DMS 273 treated with DMSO at 0.1 percent for 48 hours (cell line): ENCODE measurements at places on chromosomes 6 and 20.

- no peak for DNase-seq
Observed at GRCh38 chr6:2979819-2980464, 8.6 kb upstream of the SERPINB6 start.

DNA sequence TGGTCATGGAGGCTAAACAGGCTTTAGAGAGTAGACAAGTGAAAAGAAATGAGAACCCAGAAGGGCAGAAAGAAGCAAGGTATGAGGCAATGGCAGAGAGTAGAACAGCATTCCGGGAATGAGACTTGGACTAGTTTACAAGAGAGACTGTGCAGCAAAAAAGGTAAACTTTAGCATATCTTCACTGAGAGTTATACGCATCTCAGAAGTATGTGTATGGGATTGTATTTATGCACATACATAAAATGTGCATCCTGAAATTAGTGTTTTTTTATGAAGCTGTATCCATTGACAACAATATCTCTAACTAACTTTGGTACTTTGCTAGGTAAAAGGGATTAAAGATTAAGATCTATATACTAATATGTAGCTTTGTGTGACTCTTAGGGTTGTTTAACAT is 753.6 kb downstream of the BCKDHB start:
- DNase-seq: no peak

DNA sequence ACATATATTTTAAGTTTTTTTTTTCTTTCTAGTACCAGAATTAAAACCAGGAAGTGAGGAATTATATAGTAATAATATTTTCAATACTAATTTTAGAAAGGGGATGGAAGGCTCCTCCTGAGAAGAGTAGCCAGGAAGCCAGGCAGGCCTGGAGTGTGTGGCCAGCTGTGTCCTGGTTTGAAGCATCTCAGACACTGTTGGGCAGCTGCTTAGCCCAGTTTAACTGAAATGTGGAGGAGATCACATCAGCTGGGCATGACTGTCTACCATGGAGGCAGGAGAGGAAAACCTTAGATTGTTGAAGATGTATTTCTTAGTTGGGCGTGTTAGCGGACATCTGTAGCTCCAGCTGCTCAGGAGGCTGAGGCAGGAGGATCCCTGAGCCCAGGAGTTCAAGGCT is 142.2 kb downstream of the ARID1B start:
- DNase-seq: no peak

DNA sequence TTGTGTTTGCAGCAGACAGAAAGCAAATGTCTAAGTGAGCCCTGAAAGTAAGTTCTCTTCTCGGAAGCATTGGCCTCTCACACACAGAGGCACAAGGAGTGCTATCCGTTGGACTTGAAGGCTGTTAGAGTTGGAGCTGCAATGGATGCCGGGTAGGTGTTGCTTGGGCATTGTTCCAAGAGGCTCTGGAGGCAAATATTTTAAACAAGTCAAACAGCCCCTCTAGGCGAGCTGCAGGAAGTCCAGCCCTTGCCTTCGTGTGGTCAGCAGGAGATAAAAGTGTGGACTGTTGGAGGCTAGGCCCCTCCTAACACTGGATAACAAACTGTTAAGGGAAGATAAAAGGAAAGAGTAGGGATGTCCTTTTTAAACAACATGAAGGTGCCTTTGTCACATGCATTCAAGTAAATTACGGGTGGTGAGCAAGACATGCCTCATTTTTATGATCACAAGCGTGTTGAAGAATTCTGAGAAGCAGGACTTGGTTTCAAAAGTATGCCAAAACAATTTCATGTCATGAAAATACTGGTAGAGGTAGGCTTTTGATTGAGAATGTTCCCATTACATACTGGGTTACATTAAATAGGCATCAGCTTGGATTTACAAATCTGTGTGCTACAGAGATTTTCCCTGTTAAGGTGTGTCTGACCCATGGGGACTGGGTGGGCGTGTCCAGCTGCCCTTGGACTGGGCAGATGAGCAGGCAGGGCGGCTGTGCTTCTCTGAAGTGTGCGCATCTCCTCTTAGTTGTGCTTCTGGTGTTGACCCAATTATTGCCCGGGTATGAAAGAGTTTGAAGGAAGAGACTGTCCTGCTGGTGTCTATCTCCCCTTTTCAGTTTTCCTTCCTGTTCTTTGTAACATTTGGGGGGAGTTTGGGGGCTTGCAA is 57.5 kb downstream of the RREB1 start:
- no peak for DNase-seq

DNA sequence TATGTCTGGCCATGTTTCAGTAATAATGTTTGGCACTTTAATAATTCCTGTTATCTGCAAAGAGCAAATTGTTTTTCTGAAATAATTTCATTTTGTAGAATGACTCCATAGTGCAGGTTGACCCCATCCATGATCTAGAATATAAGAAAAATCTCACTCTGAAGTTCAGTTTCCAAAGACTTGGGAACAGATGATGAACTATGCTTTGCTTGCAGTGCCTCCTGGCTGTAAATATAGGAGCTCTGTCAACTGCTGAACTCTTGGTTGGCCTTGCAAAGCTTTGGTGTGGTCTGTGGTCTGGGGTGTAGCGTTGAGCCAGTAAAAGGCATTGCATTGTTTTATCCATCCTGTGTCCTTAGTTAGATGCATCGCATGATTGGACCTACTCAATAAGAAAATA is 104.0 kb downstream of the PLCB4 start:
- DNase-seq: no peak

DNA sequence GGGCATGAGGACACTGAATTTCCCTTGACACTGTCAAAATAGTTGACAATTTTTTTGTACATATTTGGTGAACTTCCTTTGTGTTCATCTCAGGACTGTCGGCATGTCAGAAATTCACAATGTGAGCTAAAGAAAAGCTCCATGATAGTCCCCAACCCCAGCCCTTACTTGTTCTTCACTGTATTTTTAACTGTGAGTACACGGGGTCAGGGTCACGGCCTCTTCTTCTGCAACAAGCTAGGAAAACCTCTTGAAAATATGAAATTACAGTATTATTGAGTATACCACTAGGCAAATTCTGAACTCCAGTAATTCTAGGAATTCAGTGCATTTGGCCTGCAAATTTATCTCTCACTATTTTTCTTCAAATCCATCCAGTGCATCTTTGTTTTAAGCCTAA is 199.4 kb downstream of the SLC24A3 start:
- DNase-seq: no peak

DNA sequence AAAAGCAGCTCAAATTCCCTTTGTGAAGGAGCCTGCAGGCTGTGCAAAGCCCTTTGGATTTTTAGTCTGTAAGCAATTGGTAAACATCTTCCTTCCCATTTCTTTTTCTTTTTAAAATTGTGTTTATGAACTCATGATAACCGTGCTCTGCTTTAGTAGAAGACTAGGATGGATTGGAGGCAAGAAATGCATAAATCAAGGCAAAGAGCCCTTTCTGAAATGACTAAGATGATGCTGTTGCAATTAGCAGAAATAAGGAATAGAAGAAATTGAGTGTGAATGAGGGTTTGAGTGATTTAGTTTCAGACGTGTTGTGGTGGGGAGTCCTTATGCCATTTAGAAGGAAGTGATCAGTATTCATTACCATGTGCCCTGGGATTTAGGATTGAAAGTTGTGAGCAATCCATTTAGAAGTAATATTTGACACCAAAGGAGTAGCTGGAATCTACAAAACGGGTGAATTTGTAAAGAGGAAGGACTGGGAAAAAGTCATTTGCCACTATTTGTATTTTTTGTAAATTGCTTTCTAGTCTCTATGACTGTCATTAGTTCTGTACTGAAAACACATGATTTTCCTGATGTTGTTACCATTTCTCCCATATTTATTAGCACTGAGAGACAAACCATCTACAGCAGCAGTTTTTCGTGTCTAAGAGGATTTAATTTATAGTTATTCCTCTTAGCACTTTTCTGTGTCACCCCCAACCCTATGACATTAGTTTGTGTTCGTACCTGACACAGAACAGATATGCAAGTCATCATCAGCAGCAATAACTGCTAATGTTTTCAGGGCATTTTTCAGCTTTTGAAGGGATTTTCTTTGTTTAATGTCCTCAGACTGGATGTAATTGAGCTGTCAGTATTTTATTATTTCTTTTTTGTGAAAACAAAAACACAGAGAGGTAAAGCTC is 265.0 kb downstream of the UTRN start:
- DNase-seq: no peak

DNA sequence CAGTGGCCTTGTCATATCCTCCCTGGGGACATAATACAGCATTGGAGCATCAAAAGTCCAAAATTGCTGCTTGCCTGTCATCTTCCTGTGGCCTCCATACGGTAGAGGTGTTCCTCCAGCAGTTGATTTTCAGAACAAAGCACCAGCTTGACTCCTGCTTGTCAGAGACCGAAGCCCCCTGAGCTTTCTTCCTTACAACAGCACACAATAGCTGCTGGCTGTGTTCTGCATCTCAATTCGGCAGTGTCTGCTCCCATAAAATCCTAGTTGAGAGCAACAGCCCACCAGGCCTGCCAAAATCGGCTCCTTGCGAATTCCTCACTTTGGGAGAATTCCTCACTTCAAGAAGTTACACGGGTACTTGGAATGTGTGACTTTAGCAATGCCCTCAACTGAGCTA is 372.9 kb downstream of the SAMD5 start:
- no peak for DNase-seq

DNA sequence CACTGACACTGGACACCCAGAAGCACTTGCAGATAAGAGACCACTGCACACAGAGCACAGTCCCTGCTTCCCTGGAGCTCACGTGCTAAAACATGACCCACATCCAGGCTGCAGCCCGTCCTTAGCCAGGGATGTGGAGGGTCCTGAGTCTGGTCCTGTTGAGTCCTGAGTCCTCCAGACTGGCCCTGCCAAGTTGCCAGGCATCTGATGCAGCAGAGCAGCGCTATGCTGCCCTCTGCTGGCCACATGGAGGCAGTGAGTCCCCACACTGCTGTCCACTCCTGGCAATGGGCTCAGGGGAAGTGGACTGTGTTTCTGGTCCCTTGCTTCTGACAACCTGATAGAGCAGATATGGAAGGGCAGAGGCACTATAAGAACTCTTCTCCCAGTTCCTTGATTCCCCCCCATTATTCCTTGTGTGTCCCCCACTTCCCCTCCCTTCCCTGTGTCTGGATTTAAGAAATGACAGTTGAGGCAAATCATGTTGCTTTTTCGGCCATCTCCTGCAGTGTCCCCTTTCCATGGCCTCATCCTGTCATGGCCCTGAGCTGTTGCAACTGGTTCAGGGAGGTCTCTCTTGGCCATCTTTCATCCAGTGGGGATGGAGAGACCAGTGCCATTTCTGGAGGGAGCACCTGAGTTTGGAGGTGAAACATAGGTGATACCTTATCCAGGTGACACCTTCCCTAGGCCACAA is 86.0 kb downstream of the DHX35 start:
- DNase-seq: no peak

DNA sequence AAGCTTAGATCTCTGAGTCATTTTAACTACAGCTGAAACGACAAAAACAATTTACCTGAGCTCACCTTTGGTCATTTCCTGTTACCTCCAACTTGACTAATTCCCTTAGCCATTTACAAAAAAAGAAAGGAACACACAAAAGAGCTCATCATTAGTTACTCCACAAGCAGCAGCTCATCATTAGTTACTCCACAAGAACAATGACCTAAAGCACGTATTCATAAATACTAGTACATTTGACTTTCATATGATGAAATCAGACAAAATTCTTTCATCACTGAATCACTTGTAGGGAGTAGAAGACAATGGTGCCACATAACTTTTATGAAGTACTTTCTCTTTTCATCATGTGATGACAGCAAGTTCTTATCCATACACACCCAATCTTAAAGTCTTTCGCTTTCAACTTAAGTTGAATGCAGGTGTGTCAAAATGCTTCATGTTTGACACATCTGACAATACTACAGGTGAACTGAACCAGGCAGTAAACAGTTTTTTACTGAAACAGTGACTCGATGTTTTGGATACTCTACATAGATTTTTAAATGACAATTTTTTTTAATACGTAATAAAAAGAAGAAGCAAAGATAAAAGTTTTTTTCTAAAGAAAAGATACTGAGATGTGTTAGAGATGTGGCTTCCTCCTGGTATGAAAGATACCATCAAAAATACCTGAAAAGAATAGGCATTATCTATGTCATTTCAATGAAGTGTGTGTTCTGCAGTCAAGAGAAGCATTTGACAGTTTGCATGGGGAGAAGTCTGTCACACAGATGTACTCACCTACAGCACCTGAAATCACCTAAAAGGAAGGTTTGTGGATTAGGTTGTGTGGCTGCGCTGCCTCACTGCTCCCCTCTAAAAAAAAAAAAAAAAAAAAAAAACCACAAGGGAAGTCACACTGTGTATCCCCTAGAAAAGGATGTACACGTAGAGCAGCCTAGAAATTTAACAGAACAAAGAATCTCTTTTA is 109.1 kb downstream of the PRDM1 start:
- DNase-seq: no peak

DNA sequence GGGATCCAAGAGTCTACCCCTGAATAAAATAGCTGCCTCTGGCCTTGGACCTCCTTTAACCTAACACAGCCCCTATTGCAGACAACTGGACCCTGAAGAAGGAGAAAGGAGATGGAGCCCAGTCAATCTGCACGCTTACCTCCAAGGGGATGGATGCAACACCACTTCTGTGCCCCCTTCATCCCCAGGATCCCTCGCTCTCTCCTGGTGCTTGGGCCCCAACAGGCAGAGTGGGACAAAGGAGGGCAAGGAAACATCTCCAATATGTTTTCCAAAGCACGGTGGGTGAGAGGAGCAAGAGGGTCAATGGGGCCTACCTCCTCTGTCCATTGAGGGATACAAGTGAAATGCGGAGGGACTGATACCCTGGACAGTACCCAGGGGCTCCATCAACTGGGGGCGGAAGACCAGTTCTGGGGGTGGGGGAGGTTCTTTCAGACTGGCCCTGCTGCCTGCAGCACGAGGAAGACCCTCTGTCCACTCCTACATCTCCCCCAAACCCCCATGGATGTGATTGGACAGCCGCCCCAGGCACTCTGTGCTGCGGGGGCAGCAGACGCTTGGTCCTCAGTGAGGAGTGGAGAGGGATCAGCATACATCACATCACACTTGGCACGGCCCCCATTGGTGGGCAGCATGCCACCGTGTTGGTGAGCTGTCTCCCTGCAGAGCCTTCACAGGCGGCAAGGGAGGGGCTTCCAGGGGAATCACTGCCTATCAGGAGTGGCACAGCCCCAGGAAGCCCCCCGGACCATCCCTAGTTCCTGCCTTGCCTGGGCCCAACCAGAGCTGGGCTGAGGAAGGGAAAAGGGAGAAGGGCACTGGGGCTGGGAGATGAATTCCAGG is 70.6 kb downstream of the MRPL14 start:
- no peak for DNase-seq

GRCh38 chr20:31830406-31830981 is 11.3 kb downstream of the MYLK2 start:
- no peak for DNase-seq

GRCh38 chr20:49692941-49693340 is 20.7 kb downstream of the B4GALT5 start:
- DNase-seq: no peak

- no peak for DNase-seq
Observed at GRCh38 chr20:57780906-57781305, 71.1 kb upstream of the PMEPA1 start.

- no peak for DNase-seq
Observed at GRCh38 chr20:36969051-36969450, 17.5 kb upstream of the SAMHD1 start.
